Esophagus muscularis mucosa (tissue), 4 donors: ENCODE measurements at places on chromosomes 7 and 10. TPM values are rescaled to one million over a fixed set of nuclear protein-coding genes. Genes with fewer than 3 reads are reported as not detected.

DNA sequence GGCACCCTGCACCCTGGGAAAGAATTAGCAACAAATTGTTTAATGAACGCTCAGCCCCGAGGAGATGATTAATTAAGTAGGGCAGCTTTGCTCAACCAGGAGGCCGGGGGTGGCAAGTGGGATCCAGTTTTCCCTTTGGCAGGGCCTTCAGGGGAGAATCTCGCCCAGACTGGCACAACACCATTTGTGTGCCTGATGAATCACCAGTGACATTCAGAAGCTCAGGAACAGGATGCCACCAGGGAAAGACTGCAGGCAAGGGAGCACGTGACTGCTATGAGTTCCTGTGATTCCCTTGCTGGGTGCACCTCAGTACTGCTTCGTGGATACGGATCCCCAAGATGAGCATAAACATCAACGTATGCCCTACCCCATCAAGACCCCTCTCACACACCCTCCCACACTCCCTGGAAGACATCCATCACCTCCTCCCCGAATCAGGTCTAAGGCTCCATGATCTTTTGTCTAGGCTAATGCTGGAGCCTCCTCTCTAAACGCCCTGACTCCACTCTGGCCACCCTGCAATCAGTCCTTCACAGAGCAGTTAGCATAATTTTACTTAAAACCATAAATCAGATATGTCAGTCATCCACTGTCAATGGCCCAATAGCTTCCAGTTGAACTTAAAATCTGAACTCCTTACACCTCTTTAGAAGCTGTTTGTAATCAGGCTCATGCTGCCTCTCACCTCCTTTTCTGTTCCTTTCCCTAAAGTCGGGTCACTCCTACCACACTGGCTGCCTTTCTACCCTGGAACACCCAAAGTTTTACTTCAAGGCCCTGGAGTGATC, 109.2 kb upstream of the AGK start:
- no peak for DNase-seq

DNA sequence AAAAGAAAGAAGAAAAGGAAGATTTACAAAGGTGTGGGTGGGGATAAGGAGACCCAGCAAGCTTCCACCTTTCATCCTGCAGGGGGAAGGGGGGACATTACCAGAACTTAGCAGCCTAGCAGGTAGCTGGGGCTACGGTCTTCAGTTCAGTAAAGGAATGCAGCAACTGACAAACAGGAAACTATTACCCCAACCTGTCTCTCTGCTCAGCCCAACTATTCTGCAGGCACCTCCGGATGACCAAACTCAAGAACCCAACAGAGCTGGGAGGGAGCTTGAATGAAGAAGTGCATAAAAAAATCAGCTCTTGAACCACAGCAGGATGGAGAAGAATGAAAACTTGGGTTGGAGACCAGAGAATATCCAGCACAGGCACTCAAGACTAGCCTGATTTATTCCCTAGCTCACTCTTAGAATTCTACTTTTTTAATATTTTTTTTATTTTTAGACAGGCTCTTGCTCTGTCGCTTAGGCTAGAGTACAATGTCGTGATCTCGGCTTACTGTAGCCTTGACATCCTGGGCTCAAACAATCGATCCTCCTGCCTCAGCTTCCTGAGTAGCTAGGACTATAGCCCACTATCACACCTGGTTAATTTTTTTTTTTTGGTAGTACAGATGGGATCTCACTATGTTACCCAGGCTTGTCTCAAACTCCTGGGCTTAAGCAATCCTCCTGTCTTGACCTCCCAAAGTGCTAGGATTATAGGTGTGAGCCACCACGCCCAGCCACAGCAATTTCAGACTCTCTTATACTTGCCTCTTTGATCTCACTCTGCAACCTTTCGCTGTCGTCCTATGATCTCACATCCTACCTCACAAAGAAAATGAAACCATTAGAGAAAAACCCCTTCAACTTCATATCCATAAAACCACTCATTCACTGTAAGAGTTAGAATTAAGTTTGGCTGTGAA, 18.5 kb upstream of the C10orf67 start:
- DNase-seq, result no peak

- no peak for DNase-seq
These were observed 52.5 kb upstream of the VKORC1L1 start for GRCh38 chr7:65820287-65820950.

GRCh38 chr10:103550229-103550628, 56.7 kb downstream of the NEURL1 start:
- no peak for DNase-seq

- DNase-seq, result no peak
These were observed 203.0 kb upstream of the MEOX2 start for GRCh38 chr7:15889507-15889906.

DNA sequence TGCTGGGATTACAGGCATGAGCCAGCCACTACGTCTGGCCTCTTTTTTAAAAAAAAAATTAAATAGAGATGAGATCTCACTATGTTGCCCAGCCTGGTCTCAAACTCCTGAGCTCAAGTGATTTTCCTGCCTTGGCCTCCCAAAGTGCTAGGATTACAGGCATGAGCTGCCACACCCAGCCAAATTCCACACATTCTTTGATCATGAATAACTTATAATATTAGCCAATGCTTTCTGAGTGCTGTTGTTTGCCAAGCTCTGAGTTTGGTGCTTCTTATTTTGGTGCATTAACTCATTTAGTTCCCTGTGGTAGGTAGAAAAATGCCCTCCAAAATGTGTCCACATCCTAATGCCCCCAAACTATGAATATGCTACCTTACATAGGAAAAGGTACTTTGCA, 47.2 kb upstream of the MKI67 start:
- DNase-seq, result no peak

DNA sequence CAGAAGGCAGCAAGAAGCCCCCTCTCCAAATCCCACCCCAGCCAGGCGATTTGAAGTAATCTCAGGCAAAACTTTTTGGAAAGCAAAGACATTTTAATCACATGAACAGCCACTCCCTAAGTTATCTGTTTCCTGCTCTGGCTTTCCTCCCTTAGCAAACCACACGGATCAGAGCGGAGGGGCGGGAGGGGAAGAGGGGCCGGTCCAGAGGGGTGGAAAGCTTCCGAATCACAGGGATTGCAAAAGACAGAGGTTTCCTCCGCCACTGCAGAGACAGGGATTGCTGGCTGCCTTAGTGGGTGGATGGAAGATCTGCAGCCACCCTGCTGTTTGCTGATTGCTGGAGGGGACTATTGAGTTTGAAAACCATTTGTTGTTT, 41.2 kb downstream of the ZCCHC24 start:
- no peak for DNase-seq

DNA sequence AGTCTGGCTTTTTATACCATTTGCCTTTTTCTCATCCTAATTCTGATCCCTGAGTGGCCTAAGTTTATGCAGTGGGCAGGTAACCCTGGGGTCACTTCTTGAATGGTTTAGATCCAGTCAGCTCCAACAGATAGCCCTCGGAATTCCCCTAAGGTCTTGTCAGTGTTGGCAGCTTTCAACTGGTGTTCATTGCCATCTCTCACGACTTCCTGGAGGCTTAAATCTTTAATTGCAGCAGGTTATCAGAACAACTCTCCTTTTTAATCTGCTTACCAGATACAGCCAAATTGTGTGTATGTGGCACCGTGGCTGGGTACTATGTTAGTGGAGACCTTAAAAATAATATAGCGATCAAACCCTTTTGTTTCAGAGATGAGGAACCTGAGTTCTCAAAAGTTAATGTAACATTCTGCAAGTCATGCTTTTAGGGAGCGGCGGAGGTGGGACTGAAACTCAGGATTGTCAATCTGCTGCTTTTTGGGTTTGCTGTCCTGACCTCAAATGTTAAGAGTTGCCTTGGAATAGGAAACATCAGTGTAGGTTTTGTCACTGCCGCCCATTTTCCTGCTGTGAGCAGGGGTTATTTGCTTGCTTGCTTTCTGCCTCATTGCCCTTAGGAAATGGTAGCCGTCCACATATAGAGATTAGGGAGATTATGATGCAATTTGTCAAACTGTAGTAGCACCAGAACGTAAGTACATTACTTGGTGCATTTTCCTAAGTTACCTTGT, 818 bp downstream of the DLD start:
- no peak for DNase-seq

Gene DLX5
- total RNA-seq, result not detected

Gene THAP5
- total RNA-seq, result 27.4 TPM

Gene UCMA
- not detected for total RNA-seq

Gene DGKI
- total RNA-seq, result 0.66 TPM
